ENCODE measurements at places on chromosomes 4 and X. TPM values are rescaled to one million over a fixed set of nuclear protein-coding genes. Genes with fewer than 3 reads are reported as not detected.

DNA sequence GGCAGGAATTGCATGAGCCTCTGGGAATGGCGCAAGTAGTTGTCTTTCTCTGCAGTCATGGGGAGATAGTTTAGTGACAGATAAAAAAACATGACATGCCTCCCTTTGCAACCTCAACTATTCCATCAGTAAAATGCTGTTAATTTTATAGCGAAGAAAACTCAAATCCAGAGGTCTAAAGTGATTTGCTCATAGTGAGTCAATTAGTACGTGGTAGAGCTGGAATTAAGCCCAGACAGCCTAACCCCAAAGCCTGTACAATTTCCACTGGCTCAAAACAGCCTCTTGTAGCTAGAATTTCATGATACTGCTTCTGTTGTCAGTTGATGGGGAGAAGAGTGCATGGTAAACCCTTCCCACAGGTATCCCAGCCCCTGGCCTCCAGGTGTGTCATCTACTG lies 81.3 kb upstream of the TRPC5 start:
- no peak for DNase-seq

- no peak for DNase-seq
These were observed 27.5 kb downstream of the CCDC149 start for GRCh38 chr4:24885342-24885741.

DNA sequence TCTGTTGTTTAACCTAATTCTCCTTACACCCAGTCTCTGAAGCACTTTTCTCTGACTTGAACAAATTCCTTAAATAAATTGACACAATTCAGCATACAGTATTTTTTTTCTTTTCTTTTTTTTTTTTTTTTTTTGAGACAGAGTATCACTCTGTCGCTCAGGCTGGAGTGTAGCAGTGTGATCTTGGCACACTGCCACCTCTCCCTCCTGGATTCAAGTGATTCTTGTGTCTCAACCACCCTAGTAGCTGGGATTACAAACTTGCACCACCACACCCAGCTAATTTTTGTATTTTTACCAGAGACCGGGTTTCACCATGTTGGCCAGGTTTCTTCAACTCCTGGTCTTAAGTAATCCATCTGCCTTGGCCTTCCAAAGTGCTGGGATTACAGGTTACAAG lies 1498.1 kb upstream of the PCDH10 start:
- no peak for DNase-seq

Gene CFAP47
- not detected for total RNA-seq

- DNase-seq = no peak
These were observed at the start of gene SORBS2 for GRCh38 chr4:185811509-185812364. TSS of gene SORBS2 (minus strand) at chr4:185812194. CDS start at chr4:185690571, 121,623 bp downstream.

Gene MAGEA9
- total RNA-seq = not detected

Gene ARHGAP6
- not detected for total RNA-seq

DNA sequence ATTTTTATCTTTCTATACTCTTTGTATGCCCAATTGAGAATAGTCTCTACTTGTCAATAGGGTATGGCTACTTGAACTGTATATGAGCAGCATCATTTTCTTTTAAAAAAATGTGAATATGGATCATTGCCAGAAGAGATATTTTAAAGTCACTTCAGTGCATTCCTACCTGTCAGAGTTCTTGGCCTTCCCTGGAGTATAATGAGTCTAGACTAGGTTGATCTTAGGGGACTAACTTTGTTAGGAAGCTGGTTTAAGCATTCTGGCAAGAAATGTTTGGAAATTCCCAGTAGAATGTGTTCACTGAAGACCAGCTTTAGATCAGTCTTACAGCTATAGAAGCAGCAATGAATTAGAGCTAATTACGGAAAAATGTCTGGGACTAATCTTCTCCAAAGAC lies 178.2 kb downstream of the FAT4 start:
- no peak for DNase-seq

GRCh38 chr4:87053802-87054767 lies 119.3 kb downstream of the AFF1 start:
- no peak for DNase-seq

Gene F8A2
- not detected for total RNA-seq

Gene SHISA3
- 0.80 TPM for total RNA-seq

Gene SAGE1
- total RNA-seq = not detected

GRCh38 chr4:166622425-166622977 lies 611.8 kb downstream of the SPOCK3 start:
- no peak for DNase-seq

GRCh38 chr4:154126276-154126675 lies 337.4 kb upstream of the SFRP2 start:
- DNase-seq = no peak

GRCh38 chrX:47644557-47645091 lies 5.7 kb downstream of the ELK1 start:
- no peak for DNase-seq

DNA sequence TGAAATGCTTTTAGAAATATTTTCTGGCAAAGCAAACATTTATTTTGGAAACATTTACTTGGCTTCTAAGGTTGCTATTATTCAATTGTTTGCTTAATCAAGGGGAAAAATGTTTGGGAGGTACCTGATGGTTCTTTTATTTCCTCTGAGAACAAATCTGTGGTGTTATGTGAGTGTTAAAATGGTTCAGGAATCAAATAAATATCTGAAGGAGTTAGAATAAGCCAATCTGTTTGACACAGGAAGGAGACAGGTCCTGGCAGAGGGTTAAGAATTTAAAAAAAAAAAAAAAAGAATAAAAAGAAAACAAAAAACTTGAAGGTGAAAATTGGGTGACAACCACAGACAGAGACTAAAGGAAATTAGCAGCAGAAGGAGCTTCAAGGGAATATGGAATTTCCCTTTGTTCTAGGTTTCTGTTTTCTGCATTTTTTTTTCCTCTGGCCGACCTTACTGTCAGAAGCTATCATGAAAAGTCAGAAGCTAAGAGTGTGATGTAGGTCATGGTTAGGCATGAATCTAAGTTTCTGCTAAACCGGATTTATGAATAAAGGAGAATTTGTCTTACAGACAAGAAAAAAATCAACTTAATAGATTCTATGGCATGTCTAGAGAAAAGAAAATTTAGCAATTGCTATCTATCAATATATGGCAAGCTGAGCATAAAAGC lies 78.6 kb upstream of the PNPLA4 start:
- DNase-seq = no peak

- DNase-seq = no peak
These were observed 41.5 kb upstream of the RELL1 start for GRCh38 chr4:37727635-37728034.

DNA sequence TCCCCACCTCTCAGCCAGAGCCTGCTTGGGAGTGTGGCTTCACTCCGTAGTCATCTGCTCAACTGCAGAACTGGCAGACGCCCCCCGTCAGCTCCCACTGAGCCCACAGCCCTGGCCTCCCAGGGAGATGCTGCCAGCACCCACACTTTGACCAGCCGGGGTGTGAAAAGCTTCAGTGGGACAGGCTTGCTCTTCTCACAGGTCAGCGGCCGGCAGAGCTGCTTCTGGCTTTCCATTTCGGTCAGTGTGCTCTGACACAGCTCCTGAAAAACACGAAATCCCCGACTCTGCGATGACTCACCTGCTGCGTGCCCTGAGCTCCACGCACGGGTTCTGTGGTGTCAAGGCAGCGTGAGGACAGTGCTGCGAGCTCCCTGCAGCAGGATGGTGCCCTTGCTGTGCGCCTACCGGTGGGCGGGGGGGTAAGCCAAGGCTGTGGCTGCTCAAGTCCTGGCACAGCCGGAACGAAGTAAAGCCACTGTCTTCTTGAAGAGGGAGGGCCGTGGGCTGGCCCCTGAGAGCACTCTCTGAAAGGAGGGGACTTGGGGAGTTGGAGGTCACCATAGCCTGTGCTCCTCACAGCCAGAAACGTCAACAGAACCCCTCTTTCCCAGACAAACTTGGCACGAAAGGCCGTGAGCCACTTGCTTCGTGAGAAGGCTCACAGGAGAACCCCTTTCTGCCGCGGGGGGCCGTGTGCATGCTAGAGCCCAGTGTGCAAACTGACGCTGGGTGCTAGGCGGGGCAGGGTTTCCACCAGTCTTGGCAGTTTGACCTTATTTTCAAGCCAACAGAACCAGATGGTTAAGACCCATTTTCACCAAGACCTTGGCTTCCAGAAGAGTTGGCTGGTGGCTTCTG lies 23.6 kb downstream of the NOP14 start:
- DNase-seq = no peak

Gene GPR78
- total RNA-seq = not detected

Gene SYN1
- 0.21 TPM for total RNA-seq

Gene SPANXB1
- total RNA-seq = not detected

DNA sequence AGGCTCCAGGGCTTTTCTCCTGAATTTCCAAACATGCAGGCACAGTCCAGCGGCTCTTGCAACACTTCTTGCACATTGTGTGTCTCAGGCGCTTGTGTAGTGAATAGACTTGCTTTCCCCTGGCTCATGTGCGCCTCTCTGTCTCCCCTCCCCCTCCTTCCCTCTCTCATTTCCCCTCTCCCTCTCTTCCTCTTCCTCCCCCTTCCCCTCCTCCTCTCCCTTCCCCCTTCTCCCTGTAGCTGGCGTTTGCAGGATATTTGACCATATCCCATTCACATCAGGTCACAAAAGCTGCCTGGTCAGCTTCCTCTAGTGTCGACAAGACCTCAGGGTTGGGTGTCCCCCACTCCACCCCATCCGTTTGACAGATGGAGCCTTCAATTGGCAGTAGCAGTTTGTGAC lies 2.4 kb downstream of the CHST7 start:
- DNase-seq = no peak

Gene PABPC4L
- total RNA-seq = not detected

GRCh38 chr4:152939621-152940020 lies 3.5 kb downstream of the FHDC1 start:
- no peak for DNase-seq

DNA sequence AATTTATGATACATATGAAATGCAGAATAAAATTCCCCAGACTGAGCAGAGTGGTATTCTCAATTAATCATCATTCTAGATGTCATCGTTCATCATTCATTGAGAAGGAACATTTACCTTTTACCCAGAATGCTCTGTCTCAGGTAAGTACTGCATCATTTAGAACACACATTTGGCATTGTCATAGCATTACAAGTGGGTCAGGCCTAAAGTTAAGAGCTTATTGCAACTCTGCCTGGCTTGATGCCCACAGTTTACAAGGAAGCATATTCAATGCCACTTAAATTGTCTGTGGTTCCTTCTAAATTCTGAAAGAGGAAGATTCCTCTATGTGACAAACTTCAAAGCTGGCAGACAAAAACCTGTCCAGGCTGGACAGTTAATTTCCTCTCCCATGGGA lies 87.3 kb downstream of the CAMK2D start:
- DNase-seq = no peak

DNA sequence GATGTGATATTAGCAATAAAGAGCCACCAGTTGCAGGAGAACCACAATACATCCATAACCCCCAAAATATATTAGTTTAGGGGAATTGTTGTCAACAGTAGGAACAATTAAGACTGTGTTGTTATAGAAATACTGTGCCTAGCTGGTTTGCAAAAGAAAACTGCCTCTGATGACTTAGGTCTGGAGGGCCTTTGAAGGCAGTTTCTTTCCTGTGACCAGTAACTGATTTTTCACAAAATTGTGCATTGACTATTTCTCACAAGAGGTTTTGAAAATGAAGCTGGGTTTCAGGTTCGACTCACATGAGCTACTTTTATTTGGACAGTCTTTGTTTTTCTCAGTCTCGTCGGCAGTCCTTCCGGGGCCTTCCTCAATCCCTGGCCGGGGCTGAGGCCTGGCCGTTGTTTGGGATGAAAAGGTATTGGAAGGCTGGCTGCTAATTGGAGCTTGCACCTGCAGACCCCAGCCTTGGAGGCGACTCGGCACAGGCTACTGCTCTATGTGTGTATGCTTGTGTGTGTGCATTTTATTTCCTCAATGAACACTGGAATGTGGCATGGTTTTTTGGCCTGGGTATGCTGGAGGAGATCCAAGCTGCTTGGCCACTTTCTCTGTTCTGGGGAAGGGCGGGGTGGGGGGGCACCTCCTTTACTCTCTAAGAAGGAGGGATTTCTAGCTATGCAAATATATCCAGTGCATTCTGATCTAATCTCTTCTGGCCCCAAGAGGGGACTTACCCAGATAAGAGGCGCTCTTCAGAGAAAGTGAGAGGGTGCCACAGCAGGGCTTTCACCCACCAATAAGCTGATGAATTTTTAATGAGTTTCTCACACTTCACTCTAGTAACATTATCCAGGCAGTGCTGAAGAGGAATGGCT lies 49.5 kb upstream of the LNX1 start:
- DNase-seq = no peak

GRCh38 chr4:23135792-23136645 lies 443.3 kb downstream of the GBA3 start:
- DNase-seq = no peak

GRCh38 chr4:22501715-22502095 lies 14.2 kb downstream of the ADGRA3 start:
- DNase-seq = no peak

DNA sequence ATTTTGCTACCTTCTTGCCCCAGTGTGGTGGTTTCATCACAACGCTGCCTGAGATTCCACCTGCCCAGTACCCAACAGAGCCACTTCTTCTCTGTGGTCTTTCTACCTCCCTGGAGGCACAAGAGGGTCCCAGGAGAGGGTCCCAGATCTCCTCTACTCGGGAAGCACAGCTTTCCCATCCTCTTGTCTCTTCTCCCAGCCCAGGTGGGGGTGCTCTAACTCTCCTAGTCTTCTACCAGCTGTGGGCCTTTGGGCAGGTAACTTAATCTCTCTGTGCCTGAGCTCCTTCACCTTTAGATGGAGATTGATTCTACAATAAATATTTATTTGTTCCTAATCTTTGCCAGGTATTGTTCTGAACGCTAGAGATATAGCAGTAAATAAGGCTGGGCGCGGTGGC lies 1.8 kb upstream of the HPGDS start:
- DNase-seq = no peak

- no peak for DNase-seq
These were observed 5.8 kb downstream of the PAPSS1 start for GRCh38 chr4:107714256-107714655.

DNA sequence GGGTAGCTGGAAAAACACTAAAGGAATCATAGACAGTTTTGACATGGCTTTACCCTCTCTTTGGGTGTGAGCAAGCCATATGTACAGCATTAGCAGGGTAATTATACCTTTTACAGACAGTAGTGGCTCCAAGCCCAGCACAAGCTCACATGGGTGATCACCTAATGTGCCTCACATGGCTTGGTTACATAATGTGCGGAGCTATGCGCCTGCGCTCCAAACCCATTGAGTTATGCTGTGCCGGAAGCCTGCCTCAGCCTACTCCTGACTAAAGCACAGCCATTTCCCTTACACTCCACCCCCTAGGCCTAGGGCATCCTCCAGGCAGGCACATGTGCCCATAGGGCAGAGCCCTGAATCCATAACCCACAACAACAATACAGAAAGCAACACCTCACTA lies 6.5 kb upstream of the TSPAN5 start:
- no peak for DNase-seq

Gene NUP62CL
- 1.4 TPM for total RNA-seq

DNA sequence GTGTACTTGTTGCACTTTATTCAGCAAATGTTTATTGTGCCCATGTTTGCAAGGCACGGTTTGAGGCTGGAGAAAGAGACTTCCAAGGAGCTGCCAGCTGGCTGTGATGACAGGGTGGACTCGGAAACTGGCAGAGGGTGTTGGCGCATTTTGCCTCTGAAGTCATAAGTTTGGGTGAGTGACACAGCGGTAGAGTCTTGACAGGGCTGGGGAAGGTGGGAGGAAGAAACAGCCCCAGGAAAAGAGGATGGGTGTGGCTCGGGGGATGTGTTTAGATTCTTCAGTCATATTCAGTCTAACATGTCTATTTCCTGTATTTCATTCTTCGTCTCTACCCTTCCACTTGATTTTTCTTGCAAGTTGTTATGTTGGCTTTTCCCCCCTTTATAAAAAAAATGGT lies 77.0 kb upstream of the STOX2 start:
- DNase-seq = no peak

Gene TMEM144
- 0.16 TPM for total RNA-seq
